Chondrocyte (in vitro differentiated cells): ENCODE measurements at places on chromosomes 4 and X. TPM values are rescaled to one million over a fixed set of nuclear protein-coding genes. Genes with fewer than 3 reads are reported as not detected.

NWD2 gene
- total RNA-seq = not detected in 3 replicates

DDX60 gene
- 4.2 to 7.1 TPM (median 5.9 TPM) in 3 replicates for total RNA-seq

GPRIN3 gene
- total RNA-seq = 0.03 to 0.10 TPM (median 0.10 TPM) in 3 replicates

ADH1B gene
- total RNA-seq = 0.31 to 1.2 TPM (median 0.69 TPM) in 3 replicates

GPR143 gene
- total RNA-seq = not detected in 3 replicates

MUC7 gene
- total RNA-seq = not detected in 3 replicates

GRCh38 chr4:48780865-48781214 lies 761 bp upstream of the FRYL start:
- no peaks in the 10 kb centered on the region for H3K36me3 ChIP-seq
- no peaks in the 10 kb centered on the region for H3K27me3 ChIP-seq
- peak overlapping the region; percentile 93 for H3K4me3 ChIP-seq
- H3K27ac ChIP-seq = peak overlapping the region; percentile 99

GRCh38 chrX:40109288-40110008 lies 11.7 kb upstream of the BCOR start:
- DNase-seq = no peak
- H3K4me1 ChIP-seq = peaks cover 12% of the 10 kb centered on the region
- no peaks in the 10 kb centered on the region for H3K27me3 ChIP-seq
- no peak overlapping the region for H3K27ac ChIP-seq
- no peaks in the 10 kb centered on the region for H3K36me3 ChIP-seq
- H3K4me3 ChIP-seq = peak overlapping the region; percentile 39

DNA sequence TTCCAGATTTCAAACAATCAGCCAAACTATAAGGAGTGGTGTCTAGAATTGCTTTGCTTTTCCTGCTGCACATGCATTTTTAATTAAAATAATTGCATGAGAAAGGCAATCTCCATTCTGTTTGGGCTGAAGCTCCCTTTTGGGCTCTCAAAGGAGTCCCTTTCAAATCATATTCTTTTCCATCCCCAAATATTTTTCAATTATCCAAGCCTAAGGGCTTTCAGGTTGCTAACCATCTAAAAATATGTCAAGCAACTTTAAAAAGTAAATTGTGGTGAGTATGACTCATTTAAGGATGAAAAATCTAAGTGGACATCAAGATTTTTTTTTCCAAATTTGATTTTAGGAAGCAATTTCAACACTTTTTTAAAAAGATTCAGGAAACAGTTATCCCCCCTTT lies 28.4 kb downstream of the PIR start:
- no peak for DNase-seq
- H3K4me1 ChIP-seq = no peaks in the 10 kb centered on the region
- H3K4me3 ChIP-seq = no peak overlapping the region
- no peaks in the 10 kb centered on the region for H3K27me3 ChIP-seq
- peaks cover 4% of the 10 kb centered on the region for H3K36me3 ChIP-seq
- H3K27ac ChIP-seq = no peak overlapping the region

DNA sequence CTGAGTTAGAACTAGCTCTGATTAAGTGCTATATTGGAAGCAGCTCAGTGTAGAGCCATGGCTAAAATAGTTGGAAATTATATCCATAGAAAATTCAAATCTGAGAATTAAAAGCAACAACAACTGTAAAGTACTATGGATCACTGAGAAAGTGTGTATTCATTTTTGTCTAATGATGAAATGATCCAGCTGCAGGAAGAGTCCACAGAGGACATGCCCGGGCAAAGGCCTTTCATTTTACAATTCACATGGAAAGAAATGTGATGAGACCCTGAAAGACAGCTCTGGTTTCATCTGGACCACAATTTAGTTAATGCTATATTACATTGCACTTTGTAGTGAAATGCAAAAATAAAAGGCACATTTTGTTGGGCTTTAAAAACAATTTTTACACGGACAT lies 196.8 kb upstream of the FAT1 start:
- H3K27ac ChIP-seq = peak overlapping the region; percentile 98
- no peak for DNase-seq
- no peaks in the 10 kb centered on the region for H3K36me3 ChIP-seq
- no peak overlapping the region for H3K4me3 ChIP-seq
- H3K27me3 ChIP-seq = no peaks in the 10 kb centered on the region
